ENCODE measurements at places on chromosomes 3 and 15. TPM values are rescaled to one million over a fixed set of nuclear protein-coding genes. Genes with fewer than 3 reads are reported as not detected.

The ASB14 gene
- total RNA-seq = not detected

The GRK7 gene
- total RNA-seq = 0.42 TPM

The RCN2 gene
- 31.1 TPM for total RNA-seq

The LEKR1 gene
- 3.0 TPM for total RNA-seq

The AMT gene
- total RNA-seq = 9.4 TPM

The RASGRP1 gene
- 83.7 TPM for total RNA-seq

The REC114 gene
- not detected for total RNA-seq

The SYNM gene
- total RNA-seq = 1.1 TPM

The SLC6A1 gene
- not detected for total RNA-seq

The CHRD gene
- not detected for total RNA-seq

The SLC22A13 gene
- 1.0 TPM for total RNA-seq

The MEGF11 gene
- not detected for total RNA-seq

The PRR23E gene
- total RNA-seq = not detected

The CCDC54 gene
- not detected for total RNA-seq

The OIP5 gene
- total RNA-seq = 7.0 TPM

The CAMP gene
- not detected for total RNA-seq

The SERPINI2 gene
- total RNA-seq = not detected

The APOD gene
- total RNA-seq = not detected

DNA sequence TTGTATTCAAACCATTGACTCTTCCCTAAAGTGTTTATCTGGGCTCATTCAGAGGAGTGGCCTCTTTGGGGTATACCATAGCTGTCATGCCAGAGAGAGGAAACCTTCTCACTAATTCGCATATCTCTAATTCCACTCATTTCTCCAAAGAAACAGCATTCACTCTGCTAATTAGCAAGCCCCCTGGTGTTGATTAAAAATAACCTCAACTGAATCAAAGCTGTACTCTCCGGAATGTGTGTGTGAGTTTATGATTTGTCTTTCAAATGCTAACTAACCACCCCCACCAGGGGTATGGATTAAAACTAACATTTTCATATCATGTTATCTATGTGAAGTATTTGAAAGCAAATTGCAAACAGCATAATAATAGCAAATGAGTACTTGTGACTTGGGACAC lies 45.5 kb downstream of the PAQR5 start:
- no peaks in the 10 kb centered on the region for H3K36me3 ChIP-seq
- peaks cover 14% of the 10 kb centered on the region for H3K27me3 ChIP-seq
- no peaks in the 10 kb centered on the region for H3K4me1 ChIP-seq
- no peak overlapping the region for H3K4me3 ChIP-seq

DNA sequence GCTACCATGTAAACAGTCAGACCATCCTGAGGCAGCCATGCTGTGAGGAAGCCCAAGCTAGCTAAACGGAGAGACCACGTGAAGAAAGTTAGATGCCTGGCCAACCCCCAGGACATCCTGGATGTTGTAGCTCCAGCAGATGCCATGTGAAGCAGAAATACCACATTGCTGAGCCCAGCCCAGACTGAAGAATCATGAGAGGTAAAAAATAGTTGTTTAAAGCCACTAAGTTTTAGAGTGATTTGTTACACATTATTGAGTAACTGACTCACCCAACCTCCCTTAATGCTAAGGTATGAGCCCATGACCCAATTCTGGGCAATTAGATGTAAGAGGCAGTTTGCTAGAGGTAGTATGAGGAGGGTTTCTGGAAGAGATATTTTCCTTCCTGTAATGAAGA lies 200.5 kb downstream of the THRB start:
- no peaks in the 10 kb centered on the region for H3K27me3 ChIP-seq
- DNase-seq = no peak
- no peaks in the 10 kb centered on the region for H3K36me3 ChIP-seq
- no peak overlapping the region for H3K27ac ChIP-seq
- H3K4me1 ChIP-seq = no peaks in the 10 kb centered on the region
- no peak overlapping the region for H3K4me3 ChIP-seq

- peaks cover 17% of the 10 kb centered on the region for H3K36me3 ChIP-seq
- peaks cover 10% of the 10 kb centered on the region for H3K4me1 ChIP-seq
These were observed 7.5 kb upstream of the LOXL1 start for GRCh38 chr15:73918784-73919183.

DNA sequence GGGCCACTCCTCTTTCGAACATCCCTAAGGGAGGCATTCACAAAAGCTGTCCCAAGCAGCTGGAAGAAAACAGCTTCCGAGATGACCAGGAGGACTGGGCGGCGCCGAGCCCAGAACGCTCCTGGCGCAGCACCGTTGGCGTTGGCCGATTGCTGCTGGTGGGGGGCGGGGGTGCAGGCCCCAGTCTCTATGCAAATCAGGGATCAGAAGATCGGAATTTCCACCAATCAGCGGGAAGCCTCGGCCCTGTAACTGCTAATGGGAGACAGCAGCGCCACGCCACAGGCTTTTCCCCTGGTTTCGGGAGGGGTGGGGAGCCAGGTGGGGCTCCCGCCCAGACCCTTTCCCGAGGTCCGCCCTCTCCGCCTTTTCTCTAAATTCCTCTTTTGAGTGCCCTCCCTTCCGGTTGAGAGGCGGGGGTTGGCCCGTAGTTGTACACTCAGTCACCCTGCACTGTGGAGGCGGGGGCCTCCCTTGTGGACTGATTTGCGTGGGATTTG lies 27.0 kb downstream of the HMCES start:
- no peak for DNase-seq
- peak overlapping the region; percentile 55 for H3K4me3 ChIP-seq
- peaks cover 26% of the 10 kb centered on the region for H3K4me1 ChIP-seq
- H3K27me3 ChIP-seq = no peaks in the 10 kb centered on the region
- H3K27ac ChIP-seq = peak overlapping the region; percentile 14

DNA sequence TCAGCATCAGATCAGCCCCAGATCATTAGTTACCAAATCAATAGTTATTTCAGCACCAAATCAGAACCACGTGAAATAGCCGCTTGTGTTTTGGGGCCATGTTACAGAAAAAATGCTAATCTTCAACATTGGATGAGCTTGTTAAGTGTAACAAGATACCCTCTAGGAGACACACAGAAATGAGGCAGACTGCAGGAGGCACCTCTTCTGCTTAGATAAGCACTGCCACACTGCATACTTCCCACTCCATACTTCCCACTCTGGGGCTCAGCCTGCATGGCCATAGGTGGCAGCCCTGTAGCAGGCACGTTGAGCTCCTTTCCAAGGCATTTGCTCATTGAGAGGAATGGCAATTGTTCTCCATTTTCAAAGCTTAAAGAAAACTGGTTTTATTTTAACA lies 73.3 kb downstream of the CHCHD6 start:
- peaks cover 3% of the 10 kb centered on the region for H3K36me3 ChIP-seq
- peaks cover 2% of the 10 kb centered on the region for H3K4me1 ChIP-seq
- H3K27me3 ChIP-seq = no peaks in the 10 kb centered on the region

DNA sequence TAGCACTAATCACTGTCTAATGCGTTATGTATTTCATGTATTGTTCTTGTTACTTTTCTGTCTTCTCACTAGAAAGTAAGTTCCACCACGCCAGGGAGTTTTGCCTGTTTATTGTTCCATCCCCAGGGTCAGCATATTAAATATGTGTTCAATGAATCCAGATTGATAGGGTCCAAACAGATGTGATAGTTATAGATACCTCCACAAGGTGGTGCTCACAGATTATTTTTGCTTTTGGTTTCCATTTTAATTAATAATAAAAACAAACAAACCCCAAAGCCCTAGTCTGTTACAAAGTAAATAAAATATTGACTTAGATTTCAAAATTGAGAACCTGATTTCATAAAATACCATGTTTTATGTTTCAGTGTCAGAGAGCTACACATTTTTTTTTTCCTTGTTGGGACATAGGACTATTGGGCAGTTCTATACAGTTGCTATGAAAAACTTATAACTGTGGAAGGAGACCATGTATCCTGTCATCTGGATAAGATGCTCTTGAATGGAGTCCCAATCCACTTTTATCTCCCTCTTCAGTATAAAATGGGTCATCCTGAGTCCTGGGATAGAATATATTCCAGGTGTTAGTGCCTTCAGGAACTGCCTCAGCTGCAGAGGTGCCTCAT lies 12.4 kb downstream of the OTOL1 start:
- H3K27me3 ChIP-seq = no peaks in the 10 kb centered on the region
- no peaks in the 10 kb centered on the region for H3K4me1 ChIP-seq
- H3K27ac ChIP-seq = no peak overlapping the region
- no peaks in the 10 kb centered on the region for H3K36me3 ChIP-seq
- no peak for DNase-seq

GRCh38 chr3:196969660-196970546 lies 1.3 kb upstream of the PIGZ start:
- peak overlapping the region; percentile 82 for H3K4me3 ChIP-seq
- DNase-seq = peak; percentile 73
- H3K36me3 ChIP-seq = no peaks in the 10 kb centered on the region
- peak overlapping the region; percentile 76 for H3K27ac ChIP-seq

GRCh38 chr3:139252719-139253118 lies 91.1 kb upstream of the MRPS22 start:
- H3K4me1 ChIP-seq = no peaks in the 10 kb centered on the region
- H3K27me3 ChIP-seq = peaks cover 50% of the 10 kb centered on the region
- no peak for DNase-seq
- no peak overlapping the region for H3K27ac ChIP-seq

GRCh38 chr3:84223512-84223911 lies 735.3 kb upstream of the CADM2 start:
- no peak overlapping the region for H3K27ac ChIP-seq
- H3K4me1 ChIP-seq = no peaks in the 10 kb centered on the region
- no peak for DNase-seq
- no peaks in the 10 kb centered on the region for H3K27me3 ChIP-seq

- H3K36me3 ChIP-seq = peaks cover 39% of the 10 kb centered on the region
- H3K27ac ChIP-seq = no peak overlapping the region
- no peak overlapping the region for H3K4me3 ChIP-seq
- no peak for DNase-seq
- H3K4me1 ChIP-seq = no peaks in the 10 kb centered on the region
- H3K27me3 ChIP-seq = no peaks in the 10 kb centered on the region
These were observed 37.7 kb downstream of the MCCC1 start for GRCh38 chr3:183061391-183062172.

GRCh38 chr3:37387462-37387861 lies 213.1 kb upstream of the LRRFIP2 start:
- no peaks in the 10 kb centered on the region for H3K27me3 ChIP-seq
- no peak for DNase-seq
- H3K4me1 ChIP-seq = no peaks in the 10 kb centered on the region
- H3K36me3 ChIP-seq = peaks cover 43% of the 10 kb centered on the region
- no peak overlapping the region for H3K4me3 ChIP-seq

DNA sequence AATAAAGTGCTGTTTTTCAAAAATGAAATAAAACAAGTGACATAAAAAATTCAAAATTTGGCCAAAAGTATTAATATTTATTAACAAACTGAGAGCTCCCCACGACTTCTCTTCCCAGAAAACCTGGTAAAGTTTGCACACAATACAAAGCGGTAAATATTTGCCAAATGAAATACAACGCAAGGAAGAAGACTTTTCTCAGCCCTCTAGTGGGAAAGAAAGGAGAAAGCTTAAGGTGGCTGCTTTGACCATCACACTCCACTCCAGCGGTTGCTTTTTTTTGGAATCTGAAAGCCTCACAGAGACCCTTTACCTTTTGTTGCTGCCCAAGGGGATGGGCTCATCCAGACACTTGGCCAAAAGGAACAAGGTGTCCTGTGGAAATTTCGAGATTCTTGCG lies 1.1 kb upstream of the GK5 start:
- H3K27ac ChIP-seq = no peak overlapping the region
- no peaks in the 10 kb centered on the region for H3K27me3 ChIP-seq
- no peak for DNase-seq
- H3K4me3 ChIP-seq = peak overlapping the region; percentile 77
- no peaks in the 10 kb centered on the region for H3K36me3 ChIP-seq

- peak overlapping the region; percentile 23 for H3K4me3 ChIP-seq
- peaks cover 82% of the 10 kb centered on the region for H3K4me1 ChIP-seq
- H3K36me3 ChIP-seq = peaks cover 55% of the 10 kb centered on the region
- no peak for DNase-seq
- H3K27ac ChIP-seq = peak overlapping the region; percentile 9
- no peaks in the 10 kb centered on the region for H3K27me3 ChIP-seq
These were observed 8.1 kb downstream of the ARIH1 start for GRCh38 chr15:72482275-72482674.

DNA sequence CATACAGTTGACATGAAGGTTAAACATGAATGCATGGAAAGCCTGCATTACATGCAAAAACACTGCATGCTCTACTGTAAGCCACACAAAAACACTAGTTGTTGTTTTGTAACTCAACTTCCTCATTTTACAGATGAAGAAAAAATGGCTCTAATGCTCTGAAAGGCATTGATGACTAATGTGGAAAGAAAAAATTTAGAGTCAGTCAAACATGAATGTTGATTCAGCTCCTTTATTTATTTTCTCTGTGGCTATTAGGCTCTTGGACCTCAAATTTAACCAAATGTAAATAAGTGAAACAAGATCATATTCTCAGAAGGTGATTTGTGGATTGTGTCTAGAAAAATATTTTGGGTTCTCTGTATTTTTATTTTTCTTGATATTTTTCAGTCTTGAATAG lies 336.7 kb upstream of the ZNF717 start:
- H3K27ac ChIP-seq = no peak overlapping the region
- no peaks in the 10 kb centered on the region for H3K4me1 ChIP-seq
- DNase-seq = no peak
- no peaks in the 10 kb centered on the region for H3K27me3 ChIP-seq
- H3K36me3 ChIP-seq = no peaks in the 10 kb centered on the region

- H3K4me3 ChIP-seq = no peak overlapping the region
- DNase-seq = no peak
- no peak overlapping the region for H3K27ac ChIP-seq
- H3K4me1 ChIP-seq = no peaks in the 10 kb centered on the region
- H3K27me3 ChIP-seq = no peaks in the 10 kb centered on the region
These were observed 68.4 kb upstream of the MCTP2 start for GRCh38 chr15:94162939-94163338.

- no peaks in the 10 kb centered on the region for H3K27me3 ChIP-seq
- DNase-seq = no peak
- peaks cover 6% of the 10 kb centered on the region for H3K4me1 ChIP-seq
- no peak overlapping the region for H3K4me3 ChIP-seq
- H3K36me3 ChIP-seq = peaks cover 9% of the 10 kb centered on the region
- no peak overlapping the region for H3K27ac ChIP-seq
These were observed 16.9 kb downstream of the TKT start for GRCh38 chr3:53238886-53239285.

GRCh38 chr3:184716622-184717398 lies 4.9 kb upstream of the MAGEF1 start:
- H3K27me3 ChIP-seq = no peaks in the 10 kb centered on the region
- H3K27ac ChIP-seq = no peak overlapping the region
- no peaks in the 10 kb centered on the region for H3K36me3 ChIP-seq
- peaks cover 13% of the 10 kb centered on the region for H3K4me1 ChIP-seq
- no peak overlapping the region for H3K4me3 ChIP-seq

- H3K4me1 ChIP-seq = peaks cover 53% of the 10 kb centered on the region
- H3K27ac ChIP-seq = peak overlapping the region; percentile 68
- no peak for DNase-seq
- H3K27me3 ChIP-seq = no peaks in the 10 kb centered on the region
These were observed 7.5 kb downstream of the HEG1 start for GRCh38 chr3:125048282-125048681.

DNA sequence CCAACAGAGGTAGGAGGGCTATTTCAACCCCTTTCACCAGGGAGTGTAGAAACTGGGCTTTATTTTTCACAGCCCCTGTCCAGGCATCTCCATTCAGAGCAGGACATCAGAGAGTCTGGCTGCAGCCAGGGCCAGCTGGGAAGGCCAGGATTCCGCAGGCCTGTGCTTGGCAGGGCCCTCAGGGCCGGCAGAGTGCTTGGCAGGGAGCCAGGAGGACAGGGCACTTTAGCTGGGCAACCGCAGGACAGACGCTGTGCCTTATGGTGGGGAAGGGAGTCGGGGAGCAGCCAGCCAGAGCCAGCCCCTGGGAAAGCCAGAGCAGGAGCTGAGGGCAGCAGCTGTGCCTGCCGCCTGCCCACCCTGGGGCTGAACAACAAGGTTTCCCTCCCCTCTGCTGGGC lies 34.5 kb upstream of the IQCF6 start:
- no peak overlapping the region for H3K27ac ChIP-seq
- DNase-seq = no peak
- H3K27me3 ChIP-seq = peaks cover 31% of the 10 kb centered on the region
- no peaks in the 10 kb centered on the region for H3K4me1 ChIP-seq
- H3K4me3 ChIP-seq = no peak overlapping the region
- H3K36me3 ChIP-seq = peaks cover 2% of the 10 kb centered on the region

Measured in naive thymus-derived CD8-positive, alpha-beta T cell (primary cell).